ENCODE measurements at places on chromosomes 16 and 17.

GRCh38 chr17:20611309-20611708, 31.8 kb downstream of the CDRT15L2 start:
- no peak for DNase-seq

DNA sequence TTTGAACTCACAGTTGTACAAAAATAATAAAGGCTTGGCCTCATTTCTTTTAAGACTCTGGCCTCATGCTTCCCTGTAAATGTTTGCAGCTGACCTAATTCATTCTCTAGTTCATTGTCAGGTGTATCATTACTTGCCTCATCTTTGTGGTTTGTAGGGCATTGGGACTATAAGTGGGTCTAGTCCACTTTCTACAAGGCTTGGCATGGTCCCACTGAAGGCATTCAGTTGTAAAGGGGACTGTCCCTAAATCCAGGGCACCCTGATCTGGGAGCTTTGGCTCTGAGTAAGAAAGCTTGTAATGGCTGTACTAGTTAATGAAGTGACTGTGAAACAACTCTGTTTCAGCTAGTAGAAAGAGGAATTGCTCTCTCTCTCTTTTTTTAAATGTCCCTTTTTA, 2.7 kb downstream of the KCTD2 start:
- no peak for DNase-seq

- no peak for DNase-seq
Observed at GRCh38 chr16:23145186-23145585, 4.1 kb downstream of the USP31 start.

GRCh38 chr16:30064729-30065101, 845 bp upstream of the ALDOA start:
- DNase-seq = no peak

- no peak for DNase-seq
Observed at GRCh38 chr16:13390093-13390985, 488.9 kb downstream of the SHISA9 start.

DNA sequence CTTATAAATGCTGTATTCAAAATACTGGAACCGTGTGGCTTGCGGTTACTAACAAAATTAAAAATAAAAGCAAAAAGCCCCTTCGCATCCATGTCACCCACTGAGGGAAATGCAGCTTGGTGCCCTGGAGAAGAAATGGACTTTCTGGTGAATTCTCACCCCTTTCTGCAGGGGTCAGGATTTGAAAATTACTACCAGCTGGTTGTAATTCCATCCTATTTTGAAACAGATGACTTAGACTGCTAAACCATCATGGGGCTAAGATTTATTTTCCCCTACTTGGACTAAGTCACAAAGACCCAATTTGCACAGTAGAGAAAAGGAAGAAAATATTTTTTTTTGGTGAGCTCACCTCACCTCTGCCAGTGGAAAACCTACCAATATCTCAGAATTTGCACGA, 111.4 kb upstream of the MYOCD start:
- DNase-seq = no peak

DNA sequence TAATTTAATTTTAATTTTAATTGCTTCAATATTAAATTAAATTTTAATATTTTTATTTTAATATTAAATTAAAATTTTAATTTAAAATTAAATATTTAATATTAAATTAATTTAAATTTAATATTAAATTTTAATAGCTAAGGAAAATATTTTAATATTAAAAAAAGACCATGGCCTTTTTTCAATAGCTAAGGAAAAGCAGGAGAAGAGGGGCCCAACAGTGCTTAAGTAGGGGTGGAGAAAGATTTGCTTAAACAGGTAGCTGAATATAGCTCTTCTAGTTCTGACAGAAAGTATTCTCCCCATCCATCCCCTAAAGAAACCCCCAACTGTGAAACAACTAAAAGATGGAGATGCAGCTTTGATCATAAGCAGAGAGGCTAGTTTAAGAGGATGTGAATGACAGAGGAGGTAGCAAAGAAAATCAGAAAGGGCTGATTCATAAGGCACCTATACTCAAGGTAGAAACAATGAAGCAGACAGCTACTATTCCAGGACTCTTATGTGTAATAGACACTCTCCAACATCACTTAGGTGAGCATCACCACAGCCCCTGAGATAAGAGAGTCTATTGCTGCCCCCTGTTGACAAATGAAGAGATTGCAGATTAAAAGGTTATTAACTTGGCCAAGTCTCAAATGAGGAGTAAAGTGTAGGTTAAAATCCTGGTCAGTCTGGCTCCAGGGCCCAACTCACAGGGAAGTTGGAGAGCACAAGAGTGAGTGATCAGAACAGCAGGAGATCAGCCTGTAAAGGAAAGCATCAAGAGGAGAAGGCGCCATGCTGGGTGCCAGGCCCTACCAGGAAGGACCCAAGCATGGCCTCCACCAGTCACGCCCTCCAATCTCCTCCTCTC, 7.8 kb upstream of the RNASEK start:
- no peak for DNase-seq

GRCh38 chr17:76233588-76234353, 6.5 kb downstream of the RNF157 start:
- DNase-seq = no peak
